Stimulated activated CD4-positive, alpha-beta T cell treated with anti-CD3 and anti-CD28 coated beads, TNF-alpha, amount 100 ng/mL, for 24 hours (primary cell): ENCODE measurements at places on chromosomes 2 and 18.

GRCh38 chr2:225008179-225008856, 34.0 kb downstream of the DOCK10 start:
- DNase-seq: no peak

DNA sequence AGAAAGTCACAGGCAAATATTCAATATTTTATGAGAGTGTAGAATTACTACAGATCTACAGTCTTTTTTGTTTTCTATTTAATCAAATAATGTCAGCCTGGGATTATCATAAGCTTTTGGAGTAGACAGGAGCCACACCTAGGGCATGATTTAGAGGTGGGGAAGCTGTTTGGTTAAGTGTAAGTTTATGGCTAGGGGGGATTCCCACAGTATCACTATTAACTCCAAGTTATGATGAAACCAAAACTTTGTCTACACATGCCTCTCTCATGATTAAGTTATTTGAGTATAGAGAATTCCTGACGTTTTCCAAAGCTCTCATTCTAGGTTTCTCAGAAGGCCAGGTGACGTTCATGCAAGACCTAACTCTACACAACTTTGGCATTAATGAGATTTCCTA, 2.1 kb downstream of the SERPINB10 start:
- DNase-seq: no peak

GRCh38 chr2:197258580-197258979, 52.0 kb downstream of the ANKRD44 start:
- DNase-seq: no peak

DNA sequence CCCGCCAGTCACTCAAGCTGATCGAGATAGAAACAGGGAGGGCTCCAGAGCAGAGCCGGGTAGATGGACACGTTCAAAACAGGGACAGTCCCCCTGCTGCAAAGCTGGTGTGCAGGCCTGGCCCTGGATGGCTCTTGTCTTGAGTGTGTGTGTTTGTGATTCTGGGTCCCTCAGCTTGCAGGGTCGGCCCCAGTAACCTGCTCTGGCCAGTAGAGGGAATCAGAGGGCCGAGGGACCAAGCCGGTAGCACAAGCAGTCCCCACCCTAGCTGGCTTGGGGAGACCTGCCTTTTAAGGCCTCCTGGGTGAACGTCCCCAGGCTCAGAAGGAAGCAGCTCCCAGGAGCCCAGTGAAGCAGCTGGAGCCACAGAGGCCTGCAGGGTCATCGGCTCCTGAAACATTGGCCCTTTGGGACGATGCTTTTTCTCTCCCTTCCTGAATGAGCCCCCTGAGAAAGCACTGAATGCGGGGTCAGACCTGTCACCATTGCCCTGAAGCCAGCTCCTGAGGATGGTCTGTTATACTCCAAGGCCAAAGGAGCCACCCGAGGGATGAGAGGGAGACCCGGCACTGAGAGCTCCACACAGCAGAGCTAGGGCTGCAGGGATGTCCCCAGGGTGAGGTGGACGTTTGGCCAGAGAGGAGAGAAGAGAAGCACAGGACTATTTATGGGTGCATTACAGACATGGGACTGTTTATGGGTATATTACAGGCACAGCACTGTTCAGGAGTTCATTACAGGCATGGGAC, 15.4 kb upstream of the MLPH start:
- DNase-seq: peak; percentile 37

- no peak for DNase-seq
Observed at GRCh38 chr2:195633974-195634373, 23.1 kb upstream of the SLC39A10 start.

- no peak for DNase-seq
Observed at GRCh38 chr18:498931-499775, 1.3 kb downstream of the COLEC12 start.

DNA sequence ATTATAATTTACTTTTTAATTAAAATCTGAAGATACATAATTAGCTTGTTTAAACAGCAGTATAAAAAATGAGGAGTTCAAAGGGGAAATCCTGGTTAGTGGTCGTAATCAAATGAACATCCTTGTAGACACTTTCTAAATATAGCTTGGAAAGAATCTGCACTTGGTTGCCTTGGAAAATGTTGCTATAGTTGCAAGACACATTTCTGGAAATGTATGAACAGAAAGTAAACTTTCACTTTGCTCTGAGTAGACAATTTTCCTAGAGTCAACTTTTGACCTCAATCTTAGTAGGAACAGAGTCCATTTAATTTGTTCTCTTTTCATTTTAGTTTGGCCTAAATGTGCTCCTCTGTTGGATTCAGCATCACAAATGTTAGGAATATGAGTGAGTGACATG, 38.3 kb downstream of the GCA start:
- no peak for DNase-seq

DNA sequence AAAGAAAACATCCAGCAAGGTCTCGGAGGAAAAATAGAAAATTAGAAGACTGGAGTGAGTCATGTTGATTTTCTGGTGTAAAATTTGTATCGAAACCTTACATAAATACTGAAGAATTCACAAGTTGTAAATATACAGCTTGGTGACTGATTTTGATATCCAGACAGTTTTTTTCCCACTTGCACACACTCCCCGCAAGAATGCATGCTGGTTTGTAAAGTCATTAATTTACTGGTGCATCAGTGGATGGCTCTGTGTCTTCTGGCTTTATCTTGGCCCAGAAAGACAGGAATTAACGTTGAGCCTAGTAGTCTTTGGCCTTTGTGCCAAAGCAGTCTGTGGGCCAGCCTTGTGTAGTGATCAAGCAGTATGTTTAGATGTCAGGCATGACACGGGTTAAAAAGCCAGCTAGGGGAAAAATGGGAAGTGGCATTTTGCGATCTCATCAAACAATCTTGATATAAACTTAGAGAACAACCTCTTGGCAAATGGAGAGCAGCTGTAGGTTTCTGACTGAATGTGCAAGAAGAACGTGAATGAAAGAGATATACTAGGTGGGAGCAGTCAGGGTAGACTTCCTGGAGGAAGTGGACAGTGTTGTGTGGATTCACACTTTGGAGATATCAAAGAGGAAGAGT, 22.7 kb upstream of the CASP8 start:
- no peak for DNase-seq
